ENCODE measurements at places on chromosomes 7 and 10.

GRCh38 chr7:23802720-23803397 lies 92.8 kb downstream of the STK31 start:
- no peak for DNase-seq

- DNase-seq = peak; percentile 44
Measured at GRCh38 chr7:13217768-13218167, 530.3 kb downstream of the ARL4A start.

GRCh38 chr10:609868-610545 lies 79.5 kb downstream of the DIP2C start:
- DNase-seq = no peak

DNA sequence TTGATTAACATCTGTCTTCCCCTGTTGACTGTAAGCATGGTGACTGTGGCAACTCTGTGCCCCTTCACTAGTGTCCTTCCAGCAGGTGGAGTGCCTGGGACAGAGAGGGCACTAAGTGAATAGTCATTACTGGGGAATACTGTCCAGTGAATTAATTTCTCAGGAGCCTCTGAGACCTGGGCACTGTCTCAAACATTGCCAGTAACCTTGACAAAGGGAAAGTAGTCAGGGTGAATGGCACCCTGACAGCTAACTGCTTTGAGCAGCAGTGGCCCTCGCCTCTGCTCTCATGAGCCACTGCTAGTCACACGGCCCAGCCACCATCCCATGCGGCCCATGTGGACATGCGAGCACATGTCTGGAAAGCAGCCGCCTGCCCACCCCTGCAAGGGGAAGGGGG lies 13.1 kb upstream of the GRB10 start:
- no peak for DNase-seq

DNA sequence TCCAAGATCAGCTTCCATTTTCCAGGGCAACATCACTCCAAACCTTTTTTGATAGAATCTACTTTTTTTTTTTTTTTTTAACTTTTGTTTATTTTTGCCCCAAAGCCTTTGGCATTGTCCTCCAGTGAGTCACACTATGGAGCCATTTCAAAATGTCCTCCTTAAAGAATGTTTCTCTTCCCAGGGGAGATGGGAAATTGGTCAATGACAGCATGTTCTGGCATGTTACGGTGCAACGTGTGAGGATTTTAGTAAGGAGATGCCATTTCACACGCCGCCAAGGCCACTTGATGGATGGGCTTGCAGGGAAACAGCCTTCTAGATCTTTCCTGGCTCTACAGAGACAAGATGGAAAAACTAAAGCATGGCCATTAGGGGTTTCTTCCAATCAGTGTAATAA lies 30.7 kb upstream of the TRIL start:
- DNase-seq = no peak

DNA sequence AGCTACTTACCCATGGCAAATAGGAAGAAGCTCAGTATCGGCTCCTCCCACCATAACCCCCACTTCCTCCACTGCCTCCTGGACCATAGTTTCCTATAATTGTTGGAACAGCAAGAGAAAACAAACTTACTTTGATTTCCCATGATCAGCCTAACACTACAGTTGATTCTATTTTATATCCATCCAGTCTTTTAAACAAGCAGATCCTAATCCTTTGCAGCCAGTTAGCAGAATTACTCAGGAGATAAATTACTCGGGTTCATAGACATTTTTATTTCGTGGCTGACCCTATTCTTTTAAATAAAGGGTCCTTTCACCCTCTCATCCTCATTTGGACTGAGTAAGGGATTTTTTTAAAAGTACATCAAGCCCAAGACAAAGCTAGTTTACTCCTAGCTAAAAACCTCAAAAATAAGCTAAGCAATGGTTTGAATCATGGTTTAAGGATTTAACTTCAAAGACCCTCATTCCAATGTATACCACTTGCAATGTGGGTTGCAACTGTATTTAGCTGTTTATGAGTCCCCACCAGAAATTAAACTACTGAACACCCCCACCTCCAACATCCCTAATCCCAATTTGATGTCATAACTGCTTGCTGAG lies 8.0 kb downstream of the HNRNPA2B1 start:
- DNase-seq = no peak

DNA sequence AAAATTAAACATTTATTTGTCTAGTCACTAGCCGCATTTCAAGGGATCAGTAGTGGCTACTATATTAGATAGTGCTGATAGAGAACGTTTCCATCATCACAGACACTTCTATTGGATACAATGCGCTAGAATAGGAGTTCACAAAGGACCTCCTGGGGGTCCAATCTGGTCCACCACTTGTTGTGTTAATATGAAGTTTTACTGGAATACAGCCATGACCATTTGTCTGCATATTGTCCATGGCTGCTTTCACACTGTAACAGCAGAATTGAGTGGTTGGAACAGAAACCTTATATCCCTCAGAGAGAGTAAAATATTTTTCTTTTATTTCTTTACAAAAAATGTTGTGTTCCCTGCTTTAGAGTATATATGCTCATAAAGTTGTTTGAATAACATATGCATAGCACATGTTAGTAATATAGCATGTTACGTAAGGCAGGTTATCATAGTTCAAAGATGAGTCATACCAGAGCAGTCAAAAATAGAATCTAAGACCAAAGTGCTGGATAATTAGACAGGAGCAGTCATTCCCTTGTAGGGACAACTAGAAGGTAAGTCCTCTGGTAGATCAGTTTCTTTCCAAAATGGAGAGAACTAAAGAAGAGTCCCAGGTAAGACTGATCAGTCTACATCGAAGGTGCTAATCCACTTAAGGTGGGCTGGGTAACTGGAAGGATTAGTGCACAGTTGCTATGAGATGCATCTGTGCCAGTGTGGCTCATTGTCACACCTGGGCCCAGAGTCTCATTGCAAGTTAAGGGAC lies 14.9 kb downstream of the BZW2 start:
- no peak for DNase-seq

GRCh38 chr7:3438352-3438751 lies 137.3 kb downstream of the SDK1 start:
- no peak for DNase-seq

DNA sequence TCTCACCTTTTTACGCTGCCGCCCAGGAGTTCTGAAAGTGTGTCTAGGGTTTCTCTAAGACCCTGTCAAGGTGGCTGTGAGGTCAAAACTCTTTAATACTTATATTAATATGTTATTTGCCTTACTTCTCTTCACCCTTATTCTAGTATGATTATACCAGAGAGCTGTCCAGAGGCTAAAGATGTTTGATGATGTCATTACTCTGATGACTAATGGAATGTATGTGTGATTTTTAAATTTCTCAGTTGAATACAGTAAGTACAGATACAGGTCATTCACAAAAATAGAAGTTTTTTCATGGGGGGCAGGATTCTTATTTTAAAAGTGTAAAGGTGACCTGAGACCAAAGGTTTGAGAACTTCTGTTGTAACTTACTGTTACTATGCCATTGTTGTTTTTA lies 150.6 kb upstream of the FOXP2 start:
- DNase-seq = no peak

DNA sequence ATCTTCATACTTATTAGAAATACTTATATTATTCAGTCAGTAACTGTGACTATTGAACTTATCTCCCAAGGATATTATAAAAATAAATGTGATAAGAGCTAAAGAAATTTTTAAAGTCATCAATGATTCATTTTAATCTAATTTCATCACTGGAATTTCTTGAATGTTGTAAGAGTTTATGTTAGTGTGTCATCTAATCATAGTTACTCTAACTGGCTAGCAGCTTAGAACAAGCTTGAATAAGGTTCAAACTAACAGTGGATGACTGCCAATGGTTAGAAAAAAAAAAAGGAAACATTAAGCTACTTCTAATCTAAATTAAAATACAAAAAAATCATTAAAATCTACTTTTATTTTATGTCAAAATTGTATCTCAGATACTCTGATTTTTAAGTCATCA lies 1066.3 kb downstream of the CNTNAP2 start:
- no peak for DNase-seq

DNA sequence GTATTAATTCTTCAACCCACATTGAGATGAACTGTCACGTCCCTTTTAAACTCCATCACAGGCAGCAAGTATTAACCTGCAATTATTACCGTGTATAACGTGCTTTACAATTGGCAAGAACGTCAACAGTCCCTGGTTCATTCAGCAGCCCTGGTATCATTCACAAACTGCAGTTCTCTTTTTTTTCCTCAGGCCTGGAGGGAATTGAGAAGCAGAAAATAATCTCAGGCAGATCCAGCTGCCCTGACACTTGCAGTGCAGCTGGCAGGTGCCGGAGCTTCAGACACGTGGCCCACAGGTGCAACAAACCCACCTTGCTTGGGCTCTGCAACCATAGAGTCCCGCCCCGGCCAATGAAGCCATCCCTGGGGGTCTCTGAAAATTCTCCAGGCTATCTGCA lies 137.3 kb downstream of the PLXNA4 start:
- DNase-seq = no peak

DNA sequence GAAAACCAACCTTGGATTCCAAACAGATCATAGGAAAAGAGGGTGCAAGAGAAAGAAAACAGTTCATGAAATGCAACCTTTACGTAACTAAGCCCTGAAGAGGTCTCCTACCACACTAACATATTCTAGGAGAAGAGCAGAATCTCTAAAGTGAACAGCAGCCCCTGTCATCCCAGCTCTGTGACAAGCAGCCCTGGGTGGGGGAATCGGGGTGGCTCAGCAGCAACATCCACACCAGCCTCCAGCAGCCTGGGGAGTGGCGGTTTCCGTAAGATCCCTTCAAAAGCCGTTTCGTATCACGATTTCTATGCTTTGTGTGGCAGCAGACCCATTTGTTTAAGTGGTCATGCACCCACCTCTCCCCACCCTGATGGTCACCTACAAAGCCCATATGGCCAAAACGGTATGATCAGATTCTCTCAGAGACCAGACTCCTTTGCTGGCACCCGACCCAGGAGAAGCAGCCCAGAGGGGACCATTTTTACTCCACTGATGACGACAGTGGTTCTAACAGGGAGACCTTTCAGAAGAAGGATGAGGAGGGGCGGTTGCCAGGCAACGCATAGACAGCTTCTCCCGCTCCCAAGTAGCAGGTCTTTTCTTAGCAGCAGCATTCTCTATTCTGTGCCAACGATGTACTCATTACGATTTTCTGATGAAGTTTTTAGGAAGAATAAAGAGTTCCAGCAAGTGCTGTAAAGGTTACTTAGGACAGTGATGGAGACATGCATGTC lies 300.6 kb downstream of the DNAJB6 start:
- no peak for DNase-seq

DNA sequence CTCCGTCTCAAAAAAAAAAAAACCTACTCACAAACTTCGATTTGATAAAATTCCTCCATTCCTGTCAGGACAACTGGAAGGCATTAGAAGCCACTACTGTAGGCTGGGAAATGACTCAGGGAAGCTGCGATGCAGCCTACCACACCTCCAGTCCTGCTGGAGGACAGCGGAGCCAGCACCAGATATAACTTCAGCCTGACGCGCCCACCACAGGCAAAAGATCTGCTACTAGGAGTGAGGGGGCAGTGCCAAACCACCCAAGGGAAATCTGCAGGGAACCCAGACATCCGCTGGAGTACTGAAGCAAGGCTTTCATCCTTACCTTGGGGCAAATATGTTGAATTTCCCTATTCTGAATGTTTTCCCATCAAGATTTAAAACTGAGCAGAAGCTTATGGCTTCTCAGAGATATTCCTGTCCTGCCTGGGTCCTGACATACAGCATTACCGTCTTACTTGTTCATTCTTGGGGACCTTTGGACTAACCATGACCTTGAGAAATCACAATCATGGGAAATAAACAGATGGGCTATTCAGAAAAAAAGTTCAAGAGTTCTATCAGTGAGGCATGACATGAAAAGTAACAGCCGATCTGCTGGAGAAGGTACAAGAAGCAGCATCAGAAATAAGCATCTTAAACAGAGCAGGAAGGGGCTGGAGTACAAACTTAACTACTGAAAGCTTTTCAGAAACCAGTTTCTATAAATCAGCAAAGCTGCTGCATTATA lies 20.4 kb downstream of the BCCIP start:
- no peak for DNase-seq

- no peak for DNase-seq
Measured at GRCh38 chr7:88212918-88213317, 6.9 kb downstream of the SRI start.

- no peak for DNase-seq
Measured at GRCh38 chr7:23210506-23210905, 28.7 kb downstream of the NUP42 start.

GRCh38 chr10:31083765-31084184 lies 52.1 kb upstream of the ZNF438 start:
- DNase-seq = no peak

DNA sequence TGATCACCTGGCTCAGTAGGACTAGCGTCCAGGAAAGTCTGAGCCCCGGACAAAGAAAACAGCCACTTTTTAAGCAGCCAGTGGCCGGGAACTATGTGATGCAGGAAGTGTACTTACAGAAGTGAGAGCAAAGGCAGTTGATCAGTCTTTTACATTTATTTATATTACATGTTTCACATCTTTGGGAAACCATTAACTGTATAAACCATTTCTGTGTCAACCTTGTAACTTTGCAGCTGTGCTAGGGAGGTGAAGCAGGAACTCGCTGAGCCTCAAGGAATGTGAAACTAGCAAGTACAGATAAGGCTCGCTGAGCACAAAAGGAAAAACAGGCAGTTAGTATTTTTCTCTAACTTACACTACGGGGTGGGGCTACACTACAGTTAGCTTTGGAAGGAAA lies 39.9 kb upstream of the HECW1 start:
- DNase-seq = no peak

GRCh38 chr7:53596230-53596629 lies 560.8 kb downstream of the POM121L12 start:
- DNase-seq = no peak
